ENCODE measurements at places on chromosomes 3 and 15.

- peak; percentile 14 for DNase-seq
Observed at GRCh38 chr3:62558549-62559112, 185.3 kb upstream of the FEZF2 start.

- no peak for DNase-seq
Observed at GRCh38 chr3:46154311-46154710, 53.8 kb downstream of the CCR1 start.

DNA sequence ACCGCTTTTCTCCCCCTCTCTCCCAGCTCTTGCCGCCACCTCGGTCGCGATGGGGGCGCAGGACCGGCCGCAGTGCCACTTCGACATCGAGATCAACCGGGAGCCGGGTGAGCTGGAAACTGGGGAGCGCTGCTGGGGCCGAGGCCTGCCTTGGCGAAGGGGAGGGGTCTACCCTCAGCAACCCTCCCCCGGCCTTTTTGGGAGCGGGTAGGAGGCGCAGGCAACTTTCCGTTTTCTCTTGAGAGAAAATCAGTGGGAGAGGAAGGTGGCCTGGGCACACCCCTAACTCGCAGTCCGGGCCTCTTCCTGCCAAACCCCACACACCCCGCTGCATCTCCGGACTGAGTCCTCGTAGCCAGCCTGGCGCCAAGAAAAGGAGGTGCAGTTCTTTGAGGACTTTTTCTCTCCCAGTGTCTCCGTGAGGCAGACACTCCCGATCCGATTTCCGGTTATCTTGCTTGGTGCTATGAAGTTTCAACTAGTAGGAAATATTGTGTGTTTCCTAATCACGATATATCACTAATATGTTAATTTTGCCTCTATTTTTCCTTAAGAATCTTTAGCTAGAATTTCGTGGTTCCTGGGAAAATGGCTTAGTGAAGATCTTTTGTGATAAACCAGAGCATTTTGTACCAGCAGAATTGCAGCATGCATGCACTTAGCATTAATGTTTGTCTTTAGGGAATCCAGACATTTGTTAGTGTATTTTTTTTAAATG, 631 bp downstream of the NKTR start:
- DNase-seq = no peak

GRCh38 chr3:8882171-8882593, 81.1 kb downstream of the RAD18 start:
- peak; percentile 37 for DNase-seq

DNA sequence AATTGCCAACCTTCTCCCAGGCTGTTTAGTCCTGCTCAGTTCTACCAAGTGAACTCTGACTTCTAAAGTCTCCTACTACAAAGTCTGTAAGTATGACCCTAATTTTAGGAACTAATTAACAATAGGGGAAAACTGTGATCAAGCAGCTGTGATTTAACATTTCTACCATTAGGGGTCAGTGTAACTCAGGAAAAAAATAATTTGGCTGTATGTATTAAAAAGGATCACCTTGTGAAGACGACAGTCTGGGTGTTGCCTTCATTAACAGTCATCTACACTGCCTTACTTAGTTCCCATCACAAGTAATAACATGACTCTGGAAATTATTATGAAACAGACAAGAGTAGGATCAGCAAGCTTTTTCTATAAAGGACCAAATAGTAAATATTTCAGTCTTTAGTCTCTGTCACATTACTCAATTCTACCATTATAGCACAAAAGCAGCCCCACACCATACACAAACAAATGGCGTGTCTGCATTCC, 4.2 kb upstream of the NPHP3 start:
- peak; percentile 24 for DNase-seq

DNA sequence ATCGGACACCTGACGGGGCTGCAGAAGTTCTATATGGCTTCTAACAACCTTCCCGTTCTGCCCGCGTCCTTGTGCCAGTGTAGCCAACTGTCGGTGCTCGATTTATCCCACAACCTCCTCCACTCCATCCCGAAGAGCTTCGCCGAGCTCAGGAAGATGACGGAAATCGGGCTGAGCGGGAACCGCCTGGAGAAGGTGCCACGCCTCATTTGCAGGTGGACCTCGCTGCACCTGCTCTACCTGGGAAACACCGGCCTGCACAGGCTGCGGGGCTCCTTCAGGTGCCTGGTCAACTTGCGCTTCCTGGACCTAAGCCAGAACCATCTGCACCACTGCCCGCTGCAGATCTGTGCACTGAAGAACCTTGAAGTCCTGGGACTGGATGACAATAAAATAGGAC, 9.8 kb upstream of the LRRC34 start:
- DNase-seq = no peak

- DNase-seq = no peak
Observed at GRCh38 chr3:33737146-33737545, 19.1 kb upstream of the CLASP2 start.

DNA sequence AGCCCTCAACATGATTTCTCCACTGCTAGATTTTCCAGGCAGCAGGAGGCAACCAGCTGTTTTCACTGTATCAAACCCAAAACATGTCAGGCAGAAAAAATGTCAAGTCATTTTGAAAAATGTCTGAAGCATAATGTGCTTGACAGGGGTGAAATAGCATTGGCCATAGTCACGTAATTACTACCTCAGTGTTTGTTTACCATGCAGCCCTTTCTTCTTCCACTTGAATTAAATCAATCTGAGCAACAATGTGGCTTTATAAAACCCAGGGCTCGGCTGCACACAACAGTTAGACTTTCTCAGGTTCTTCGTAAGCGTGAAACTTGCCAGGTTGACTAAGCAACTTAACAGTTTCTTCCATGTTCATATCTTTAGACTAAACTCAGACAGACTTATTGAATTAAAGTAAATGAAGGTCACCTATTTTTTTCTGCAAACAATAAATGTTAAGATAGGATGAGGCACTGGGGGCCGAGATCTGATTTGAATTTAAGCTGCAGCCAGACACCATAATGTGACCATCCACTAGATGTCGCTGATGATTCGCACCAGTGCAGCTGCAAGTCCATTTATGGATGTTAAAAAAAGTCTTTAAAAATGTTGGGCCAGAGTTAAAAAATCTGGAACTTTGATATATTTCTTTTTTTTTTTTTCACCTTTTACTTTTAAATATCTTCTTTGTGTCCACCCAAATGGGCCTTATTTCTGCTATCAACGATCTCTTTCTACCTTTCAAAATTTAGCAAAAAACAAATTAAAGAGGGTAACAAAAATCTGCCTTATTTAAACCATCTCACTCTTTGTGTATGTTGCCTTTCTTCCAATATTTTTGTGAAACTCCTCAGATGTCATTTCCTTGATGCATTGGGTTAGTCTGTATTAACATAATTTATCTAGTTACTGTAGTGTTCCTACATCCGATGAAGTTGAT, 305.9 kb downstream of the CACNA2D3 start:
- DNase-seq = peak; percentile 42

DNA sequence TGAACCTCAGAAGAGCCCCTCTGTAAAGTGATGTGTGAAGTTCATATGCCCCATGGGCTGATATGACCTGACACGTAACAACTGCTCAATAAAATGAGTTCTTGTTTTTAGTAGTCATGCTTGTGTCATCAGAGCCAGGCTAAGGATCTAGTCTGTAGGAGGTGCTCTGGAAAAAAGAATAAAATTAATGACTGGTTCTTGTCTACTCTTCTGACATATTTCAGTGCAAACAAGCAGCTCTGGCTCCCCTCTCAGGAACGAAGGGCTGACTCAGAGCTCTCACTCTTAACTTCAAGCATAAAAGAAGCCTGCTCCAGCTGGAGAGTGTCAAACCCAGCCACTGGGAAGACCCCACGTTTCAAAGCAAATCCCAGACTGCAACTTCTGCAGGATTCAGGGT, 77.0 kb downstream of the LRIG1 start:
- no peak for DNase-seq

GRCh38 chr3:169965562-169966427, 812 bp upstream of the SEC62 start:
- DNase-seq = no peak

DNA sequence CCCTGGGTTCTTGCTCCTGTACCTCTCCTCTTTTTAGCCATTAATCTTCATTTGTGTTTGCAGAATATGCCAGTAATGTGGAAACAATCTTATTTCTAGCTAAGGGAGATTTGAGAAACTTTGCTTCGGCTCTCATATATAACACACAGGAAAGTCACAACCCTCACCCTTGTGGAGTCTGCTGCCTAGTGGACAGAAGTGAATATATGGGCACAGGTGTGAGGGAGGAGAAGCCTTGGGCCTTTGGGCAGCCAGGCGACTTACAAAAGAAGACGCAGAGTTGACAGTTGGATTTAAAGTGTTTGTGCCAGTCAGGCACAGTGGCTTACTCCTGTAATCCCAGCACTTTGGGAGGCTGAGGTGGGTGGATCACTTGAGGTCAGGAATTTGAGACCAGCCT, 181.8 kb upstream of the TBL1XR1 start:
- DNase-seq = no peak

DNA sequence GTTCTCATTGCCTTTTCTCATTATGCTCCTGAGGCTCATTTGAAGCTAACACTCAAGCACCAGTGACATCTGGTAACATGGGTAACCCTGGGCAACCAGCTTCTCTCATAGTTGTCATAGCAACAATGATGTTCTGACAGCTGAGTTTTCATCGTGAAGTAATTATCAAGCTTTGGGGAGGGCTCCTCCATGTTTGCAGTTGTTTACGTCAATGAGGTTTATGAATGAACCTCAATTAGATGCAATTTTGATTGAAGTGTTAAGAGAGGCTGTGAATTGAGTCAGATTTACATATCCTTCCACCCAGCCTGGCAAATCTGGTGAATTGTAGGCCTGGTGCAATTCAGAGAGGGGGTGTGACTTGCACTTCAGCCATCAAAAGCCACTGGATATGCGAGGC, 119.3 kb upstream of the CHD2 start:
- no peak for DNase-seq

GRCh38 chr15:69145149-69145693, 15.2 kb upstream of the GLCE start:
- DNase-seq = no peak

DNA sequence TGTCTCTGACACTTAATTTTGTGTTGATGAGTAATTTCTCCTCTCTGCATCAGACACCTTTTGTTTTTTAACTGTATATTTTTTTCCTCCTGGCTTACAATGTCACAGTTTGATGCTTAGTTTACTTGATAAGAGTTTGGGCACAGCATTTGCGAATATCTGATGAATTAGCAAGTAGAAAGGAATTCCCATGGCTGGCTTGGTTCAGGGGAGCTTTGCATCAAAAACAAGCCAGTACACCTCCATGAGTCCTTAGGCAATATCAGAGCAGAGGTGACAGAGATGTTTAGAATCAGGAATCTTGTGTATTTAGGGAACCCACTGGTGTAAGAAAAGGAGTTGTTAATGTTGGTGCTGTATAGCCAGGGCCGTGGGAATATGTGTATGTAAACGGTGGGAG, 9.3 kb downstream of the ARHGEF26 start:
- no peak for DNase-seq

DNA sequence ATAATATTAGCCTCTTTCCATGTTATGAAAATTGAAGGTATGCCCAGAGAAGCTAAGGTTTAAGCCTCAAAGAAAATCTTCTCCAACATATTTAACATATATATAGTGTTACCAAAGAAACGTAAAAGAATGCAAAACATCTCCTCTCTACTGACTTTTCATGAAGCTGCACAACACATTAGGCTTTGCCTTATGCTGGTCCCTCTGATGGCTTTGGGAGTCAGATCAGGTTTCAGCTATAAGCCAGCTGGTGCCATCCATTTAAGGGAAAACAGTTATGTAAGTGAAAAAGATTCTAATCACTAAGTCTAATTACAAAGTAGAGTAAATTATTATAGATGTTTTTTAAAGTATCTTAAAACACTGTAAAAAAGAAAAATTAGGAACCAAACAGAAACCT, 410.5 kb downstream of the LSAMP start:
- DNase-seq = no peak

- DNase-seq = no peak
Observed at GRCh38 chr3:134295930-134296329, 45.3 kb upstream of the RYK start.

DNA sequence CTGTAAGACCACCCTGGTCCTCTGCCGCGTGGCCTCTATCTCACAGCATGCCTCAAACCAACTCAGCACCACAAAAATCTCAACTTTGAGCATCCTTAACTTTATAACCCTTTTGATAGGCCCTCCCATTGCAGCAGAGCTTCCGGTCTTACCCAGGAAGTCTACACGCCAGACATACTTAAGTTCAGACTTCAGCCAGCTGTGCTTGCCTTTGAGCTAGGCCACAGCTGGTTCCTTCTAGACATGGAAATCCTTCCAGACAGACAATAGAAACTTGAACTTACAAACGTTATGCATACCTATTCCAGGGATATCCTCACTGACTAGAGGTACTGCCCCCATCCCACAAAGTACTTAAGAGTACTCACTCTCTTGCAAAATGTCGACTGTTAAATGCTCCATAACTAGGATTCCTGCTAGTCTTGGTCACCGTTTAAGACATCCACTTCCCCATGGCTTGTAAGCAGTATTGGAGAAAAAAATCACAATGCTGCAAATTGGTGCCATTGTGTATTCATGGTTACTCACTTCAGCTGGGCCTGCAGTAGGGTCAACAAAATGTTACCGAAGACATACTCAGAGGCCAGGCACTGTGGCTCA, 183.5 kb downstream of the TBL1XR1 start:
- DNase-seq = no peak

DNA sequence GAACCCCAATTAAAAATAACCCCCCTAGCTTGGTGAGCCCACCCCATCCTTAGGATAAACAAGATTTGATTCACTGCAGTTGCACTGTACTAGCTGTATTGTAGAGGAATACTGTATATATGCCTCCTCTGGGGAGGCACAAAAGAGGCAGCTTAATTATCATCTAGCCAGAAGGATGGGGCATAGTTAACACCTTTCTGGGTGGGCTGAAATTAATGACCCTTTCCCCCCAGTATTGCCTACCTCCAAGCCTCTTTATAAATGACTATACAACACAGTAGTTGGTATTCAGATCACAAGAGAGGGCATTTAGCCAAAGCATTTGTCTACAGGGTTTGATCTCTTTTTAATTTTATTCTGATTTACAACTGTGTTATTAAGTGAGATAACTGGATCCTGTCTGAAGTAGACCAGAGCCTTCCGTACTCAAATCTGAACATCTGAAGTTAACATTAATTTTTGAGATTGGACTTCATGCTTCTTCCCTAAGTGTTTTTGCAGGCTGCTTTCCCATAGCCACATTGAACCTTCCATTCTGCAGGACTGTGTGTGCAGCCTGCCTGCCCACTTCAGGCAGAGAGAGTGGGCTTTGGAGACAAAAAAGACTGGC, 807.0 kb upstream of the ARRDC4 start:
- DNase-seq = no peak

DNA sequence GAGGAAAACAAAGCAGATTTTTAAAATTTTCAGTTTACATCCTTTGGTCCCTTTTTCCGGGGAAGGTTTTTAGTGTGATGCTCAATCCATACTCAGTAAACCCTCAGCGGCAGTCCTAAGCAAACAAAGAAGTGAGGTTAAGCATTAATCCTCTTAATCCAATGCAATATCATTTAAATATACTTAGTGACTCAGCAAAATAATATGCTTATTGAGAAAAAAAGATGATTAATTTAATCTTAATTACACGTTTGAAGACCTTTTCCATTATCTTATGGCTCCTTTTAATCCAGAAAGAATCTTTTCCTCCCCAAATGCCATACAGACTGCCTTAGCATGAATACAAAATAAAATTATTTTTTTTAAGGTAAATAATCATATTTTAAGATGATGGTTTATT, at the start of gene GABRR3:
Gene GABRR3 (minus strand): TSS at position 108 of the 400 bp plus-strand sequence. CDS start 328 bp downstream, outside the sequence.
- DNase-seq = no peak

- DNase-seq = no peak
Observed at GRCh38 chr15:28920781-28921331, 35.1 kb downstream of the APBA2 start.
